ENCODE measurements at places on chromosomes 7 and 10.

GRCh38 chr10:72392571-72392970 is 37.9 kb upstream of the DNAJB12 start:
- no peak for DNase-seq

DNA sequence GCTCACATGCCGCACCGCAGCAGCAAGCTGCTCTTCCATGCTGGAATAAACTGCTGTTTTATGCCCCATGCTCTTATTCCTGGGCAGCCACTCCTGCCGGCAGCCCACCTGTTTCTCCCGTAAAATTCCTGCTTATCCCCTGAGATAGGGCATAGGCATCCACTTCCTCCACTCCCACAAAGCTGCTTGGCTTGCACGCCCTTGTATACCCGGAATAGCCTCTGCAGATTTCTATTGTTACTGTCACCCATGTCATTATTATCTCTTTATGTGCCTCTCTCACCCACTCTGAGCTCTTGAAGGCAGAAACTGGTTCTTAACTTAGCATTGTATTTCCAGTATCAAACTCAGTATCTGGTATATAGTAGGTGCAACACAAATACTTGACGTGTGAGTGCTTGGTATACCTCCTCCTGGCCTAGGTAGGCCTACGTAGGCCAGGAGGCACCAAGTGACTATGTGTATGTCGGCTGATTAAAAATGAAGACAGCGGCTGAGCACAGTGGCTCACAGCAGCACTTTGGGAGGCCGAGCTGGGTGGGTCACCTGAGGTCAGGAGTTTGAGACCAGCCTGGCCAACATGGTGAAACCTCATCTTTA is 193.4 kb downstream of the CCDC3 start:
- no peak for DNase-seq

GRCh38 chr10:106308284-106308683 is 856.2 kb downstream of the SORCS1 start:
- DNase-seq, result no peak

DNA sequence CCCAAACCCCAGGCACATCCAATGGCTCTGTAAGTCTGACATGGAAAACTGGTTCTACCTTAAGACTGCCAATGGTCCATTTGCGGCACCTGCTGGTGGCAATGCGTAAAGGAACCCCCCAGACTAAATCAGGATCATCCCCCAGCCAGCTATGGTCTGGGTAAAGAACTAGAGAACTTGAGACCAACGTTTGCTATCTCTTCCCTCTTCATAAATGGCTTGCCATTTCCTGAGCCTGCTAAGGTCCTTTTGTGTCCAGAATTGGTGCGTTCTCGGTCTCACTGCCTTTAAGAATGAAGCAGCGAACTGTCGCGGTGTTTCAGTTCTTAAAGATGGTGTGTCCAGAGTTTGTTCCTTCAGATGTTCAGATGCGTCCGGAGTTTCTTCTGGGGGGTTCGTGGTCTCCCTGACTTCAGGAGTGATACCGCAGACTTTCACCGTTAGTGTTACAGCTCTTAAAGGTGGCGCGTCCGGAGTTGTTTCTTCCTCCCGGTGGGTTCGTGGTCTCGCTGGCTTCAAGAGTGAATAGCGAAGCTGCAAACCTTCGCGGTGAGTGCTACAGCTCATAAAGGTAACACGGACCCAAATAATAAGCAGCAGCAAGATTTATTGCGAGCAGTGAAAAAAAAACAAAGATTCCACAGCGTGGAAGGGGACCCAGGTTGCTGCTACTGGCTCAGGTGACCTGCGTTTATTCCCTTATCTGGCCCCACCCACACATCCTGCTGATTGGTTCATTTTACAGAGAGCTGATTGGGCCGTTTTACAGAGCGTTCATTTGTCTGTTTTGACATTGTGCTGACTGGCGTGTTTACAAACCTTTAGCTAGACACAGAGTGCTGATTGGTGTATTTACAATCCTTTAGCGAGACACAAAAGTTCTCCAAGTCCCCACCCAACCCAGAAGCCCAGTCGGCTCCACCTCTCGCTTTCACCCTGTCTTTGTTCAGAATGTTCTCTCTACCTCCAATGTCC is 95.4 kb downstream of the ELMO1 start:
- DNase-seq, result peak; percentile 39

- DNase-seq, result no peak
Observed at GRCh38 chr10:34587002-34587679, 228.0 kb downstream of the PARD3 start.

- DNase-seq, result no peak
Observed at GRCh38 chr7:93279541-93279940, 47.4 kb downstream of the VPS50 start.

- DNase-seq, result peak; percentile 11
Observed at GRCh38 chr10:7819121-7819460, 786 bp downstream of the TAF3 start.

DNA sequence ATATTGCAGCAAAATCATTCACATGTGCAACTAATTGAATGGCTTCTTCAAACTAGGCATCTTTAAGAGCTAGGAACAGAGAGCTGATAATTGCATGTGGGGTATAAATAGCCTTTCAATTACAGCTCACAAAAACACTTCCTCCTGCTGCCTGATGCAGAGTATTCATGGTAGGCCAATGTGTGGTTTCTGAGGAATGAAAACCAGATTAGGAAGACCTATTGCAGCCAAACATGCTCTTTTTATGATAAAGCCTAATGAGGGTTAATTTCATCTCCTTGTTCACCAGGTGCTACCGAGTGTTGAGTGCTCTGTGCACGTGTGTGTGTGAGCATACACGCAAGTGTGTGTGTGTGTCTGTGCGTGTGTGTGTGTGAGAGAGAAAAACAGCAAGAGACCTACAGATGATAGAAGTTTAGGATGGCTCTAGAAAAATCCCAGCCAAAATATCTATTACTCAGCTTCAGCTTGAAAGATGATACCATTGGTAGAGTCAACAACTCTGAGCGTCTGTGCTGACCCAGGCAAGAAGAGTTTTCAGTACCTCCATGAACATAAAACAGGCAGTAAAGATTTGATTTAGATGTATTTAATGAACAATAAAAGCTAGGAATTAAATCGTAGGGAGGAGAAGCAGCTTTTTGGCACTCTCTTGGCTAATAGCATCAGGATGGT is 448.5 kb upstream of the ANKRD30A start:
- DNase-seq, result no peak

- DNase-seq, result no peak
Observed at GRCh38 chr7:78850093-78850740, 603.2 kb downstream of the MAGI2 start.

DNA sequence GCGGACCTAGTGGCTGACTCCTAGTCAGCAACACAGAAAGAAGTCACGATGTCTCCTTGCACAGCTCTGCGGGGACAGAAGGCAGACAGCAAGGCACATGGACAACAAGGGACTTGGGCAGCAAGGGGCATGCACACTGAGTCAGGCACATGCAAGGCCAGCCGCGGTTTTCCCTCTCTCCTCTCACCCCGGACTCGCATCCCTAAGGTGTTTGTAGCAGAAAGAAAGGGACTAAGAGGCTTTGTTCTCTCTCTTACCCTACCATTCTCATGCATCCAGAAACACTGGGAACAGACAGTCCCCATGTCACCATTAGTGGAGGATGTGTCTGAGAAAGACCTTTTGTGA is 193.3 kb upstream of the PHF14 start:
- no peak for DNase-seq

GRCh38 chr10:25954851-25955250 is 20.8 kb downstream of the MYO3A start:
- DNase-seq, result no peak

DNA sequence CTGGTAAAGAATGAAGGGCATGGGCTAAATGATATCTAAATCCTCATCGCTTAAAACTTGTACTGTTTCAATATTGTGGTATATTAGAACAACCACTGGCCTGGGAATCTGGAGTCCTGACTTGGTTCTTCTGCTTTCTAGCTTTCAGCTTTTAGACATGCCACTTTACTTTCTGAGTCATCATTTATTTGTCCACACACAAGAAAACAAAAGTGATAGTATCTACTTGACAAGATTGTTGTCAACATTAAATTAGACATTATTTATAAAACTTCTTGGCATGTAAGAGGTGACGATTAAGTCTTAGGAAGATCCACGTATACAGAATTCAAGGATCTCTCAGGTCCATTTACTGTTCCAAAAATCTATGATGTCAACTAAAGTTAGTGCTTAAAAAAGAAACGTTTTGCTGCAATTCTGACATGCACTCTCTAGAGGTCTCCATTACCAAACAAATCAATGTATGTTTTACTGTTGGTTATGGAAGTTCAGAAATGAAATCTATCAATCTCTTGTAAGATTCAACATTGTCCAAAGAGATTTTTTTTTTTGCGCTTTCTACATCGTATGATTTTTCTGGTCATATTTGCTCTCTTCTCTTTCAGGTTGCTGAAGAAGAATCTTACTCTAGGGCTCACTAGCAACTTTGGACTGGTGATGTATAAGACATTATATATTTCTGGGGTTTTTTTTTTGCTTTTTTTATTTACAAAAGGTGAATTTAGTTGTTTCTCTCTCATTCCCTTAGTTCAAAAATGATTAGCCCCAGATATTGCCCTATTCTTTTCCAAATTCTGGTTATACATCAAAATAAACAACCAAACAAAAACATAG is 53.6 kb upstream of the DYNC1I1 start:
- no peak for DNase-seq

GRCh38 chr10:86971232-86971991 is 3.1 kb downstream of the ADIRF start:
- DNase-seq, result peak; percentile 53

GRCh38 chr10:117993166-117993565 is 53.6 kb downstream of the RAB11FIP2 start:
- no peak for DNase-seq

GRCh38 chr7:21318916-21319270 is 109.0 kb upstream of the SP4 start:
- DNase-seq, result no peak

DNA sequence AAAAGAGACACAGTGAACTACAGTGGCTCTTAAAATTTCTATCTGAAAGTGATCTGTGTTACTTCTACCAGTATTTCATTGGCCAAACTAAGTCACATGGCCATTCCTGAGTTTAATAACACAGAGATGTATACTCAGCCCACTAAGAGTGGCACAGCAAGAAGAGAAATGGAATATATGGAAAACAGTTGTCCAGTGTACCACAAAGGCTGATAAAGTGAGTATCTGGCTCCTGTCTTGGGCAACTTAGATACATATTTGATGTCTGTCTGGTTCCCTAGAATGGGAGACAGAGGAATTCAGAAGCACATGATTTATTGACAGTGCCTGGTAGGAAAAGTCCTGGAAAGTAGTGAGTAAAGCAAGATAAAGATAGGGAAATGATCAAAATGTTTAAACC is 10.1 kb upstream of the PON1 start:
- DNase-seq, result no peak

- peak; percentile 41 for DNase-seq
Observed at GRCh38 chr10:62610649-62611229, 193.8 kb upstream of the ADO start.

DNA sequence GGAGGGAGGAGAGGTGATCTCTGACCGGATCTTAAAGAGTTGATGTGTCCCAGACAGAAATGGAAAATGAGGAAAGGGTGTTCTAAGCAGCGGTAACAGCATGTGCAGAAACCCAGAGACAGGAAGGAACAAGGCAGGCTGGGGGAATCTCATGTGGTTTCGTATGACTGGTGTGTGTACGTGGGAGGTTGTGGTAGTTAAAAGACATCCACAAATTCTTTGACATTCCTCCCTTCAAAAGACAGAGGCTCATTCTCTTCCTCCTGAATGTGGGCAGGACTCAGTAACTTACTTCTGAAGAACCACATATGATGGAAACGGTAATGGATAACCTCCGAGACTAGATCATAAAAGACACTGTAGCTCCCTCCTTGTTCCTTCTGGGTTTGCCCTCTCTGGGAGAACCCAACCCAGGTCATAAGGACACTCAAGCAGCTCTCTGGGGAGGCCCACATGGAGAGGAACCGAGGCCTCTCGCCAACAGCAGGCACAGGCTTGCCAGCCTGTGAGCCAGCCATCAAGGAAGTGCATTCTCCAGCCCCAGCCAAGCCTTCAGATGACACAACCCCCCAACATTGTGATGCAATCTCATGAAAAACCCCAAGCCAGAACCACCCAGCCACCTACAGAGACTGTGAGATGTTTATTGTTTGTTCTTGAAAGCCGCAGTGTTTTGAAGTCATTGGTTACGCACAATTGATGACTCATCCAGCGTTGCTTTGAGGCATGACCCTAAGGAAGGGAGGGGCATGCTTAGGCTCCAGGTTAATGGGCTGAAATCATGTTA is 116.0 kb downstream of the SLIT1 start:
- no peak for DNase-seq

DNA sequence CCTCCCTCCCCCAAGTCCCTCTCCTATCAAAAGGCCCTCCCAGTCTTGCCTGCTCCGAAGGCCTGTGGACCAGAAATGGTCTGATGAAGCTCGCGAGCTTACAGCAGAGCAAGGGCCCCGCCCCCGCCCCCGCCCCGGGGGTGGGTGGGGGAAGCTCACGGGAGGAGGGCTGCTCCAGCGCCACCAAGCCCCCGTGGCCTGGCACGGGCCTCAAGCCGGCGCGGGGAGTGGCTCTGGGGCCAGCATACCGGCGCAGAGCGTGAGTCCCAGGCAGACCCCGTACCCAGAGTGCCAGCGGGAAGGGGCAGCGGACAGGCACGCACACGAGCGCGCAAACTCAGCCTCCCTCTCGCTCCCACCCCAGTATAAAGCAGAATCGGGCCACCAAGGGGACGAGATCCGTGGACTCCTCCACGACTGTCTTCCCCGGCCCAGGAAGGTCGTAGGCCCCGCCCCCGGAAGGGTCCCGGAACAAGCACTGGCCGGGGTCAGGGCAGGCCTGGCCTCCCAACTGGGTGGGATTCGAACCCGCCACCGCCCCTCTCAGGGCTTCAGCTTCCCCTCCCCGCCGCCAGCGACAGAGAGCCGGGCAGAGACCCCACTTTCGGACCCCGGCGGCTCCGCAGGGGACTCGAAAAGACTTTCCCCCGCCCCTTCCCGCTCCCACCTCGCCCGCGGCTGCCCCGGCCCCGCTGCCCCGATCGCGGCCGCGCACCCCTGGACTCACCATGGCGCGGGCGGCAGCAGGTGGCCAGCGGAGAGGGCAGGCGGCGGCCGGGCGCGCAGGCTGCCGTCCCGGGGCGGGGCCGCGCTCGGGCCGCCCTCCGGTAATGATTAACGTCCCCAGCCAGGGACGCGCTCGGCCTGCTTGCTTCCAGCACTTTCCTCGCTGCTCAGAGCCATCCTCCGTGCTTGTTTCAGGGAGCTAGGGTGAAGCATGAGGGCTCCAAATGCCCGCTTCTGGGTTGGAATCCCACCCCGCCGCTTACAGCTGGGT is at the start of gene PCBD1:
Gene PCBD1 (minus strand): TSS at position 762 of the 997 bp plus-strand sequence. CDS start 32 bp downstream, at position 730.
- DNase-seq, result peak; percentile 36

GRCh38 chr7:43750016-43750887 is 8.2 kb upstream of the BLVRA start:
- DNase-seq, result no peak

- DNase-seq, result peak; percentile 47
Observed at GRCh38 chr10:70478191-70479164, at the start of gene PALD1. TSS of gene PALD1 (plus strand) at chr10:70478767. CDS start at chr10:70525952, 47,185 bp downstream.

DNA sequence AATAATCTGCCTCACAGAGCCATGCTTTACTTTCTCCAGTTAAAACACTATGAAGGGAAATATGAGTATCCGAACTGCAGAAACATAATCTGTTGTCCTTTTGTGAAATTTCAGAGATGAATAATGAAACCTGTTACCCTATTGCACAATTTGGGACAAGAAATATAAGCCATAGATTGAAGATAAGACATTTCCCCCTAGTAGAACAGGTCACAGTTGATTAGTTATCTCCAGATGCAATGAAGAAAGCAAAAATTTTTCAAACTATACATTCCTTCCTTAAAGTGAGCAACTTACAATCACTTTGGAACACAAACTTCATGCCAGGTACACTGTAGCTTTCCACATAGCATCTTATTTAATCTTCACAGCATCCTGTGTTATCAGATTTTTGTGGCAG is 2.3 kb upstream of the CHN2 start:
- no peak for DNase-seq
